Stimulated activated CD8-positive, alpha-beta memory T cell treated with anti-CD3 and anti-CD28 coated beads, Interleukin-15, amount 100 ng/mL, for 1 hour (primary cell): ENCODE measurements at places on chromosomes 16 and 17.
A peak's percentile ranks its signal among the peaks of the same experiment; 100 is the strongest.

- no peak for DNase-seq
Measured at GRCh38 chr17:77153472-77153871, 12.7 kb downstream of the SEC14L1 start.

DNA sequence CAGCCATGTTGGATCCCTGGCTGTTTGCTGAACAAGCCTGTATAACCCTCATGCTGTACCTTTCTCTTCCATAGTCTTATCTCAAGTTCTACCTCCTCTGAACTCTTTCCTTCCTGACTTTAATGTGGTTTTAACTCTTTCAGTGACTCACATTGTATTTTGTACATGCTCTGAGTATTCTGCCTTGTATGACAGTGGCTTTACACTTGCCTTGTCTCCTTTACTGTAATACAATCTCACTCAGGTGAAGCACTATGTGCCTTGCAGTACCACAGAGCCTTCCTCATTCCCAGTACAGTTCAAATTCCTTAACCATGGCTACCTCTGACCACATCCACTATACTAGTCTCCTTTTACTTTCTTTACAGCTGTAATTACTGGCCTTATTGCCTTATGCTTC, 14.1 kb downstream of the PSMD11 start:
- no peak for DNase-seq

DNA sequence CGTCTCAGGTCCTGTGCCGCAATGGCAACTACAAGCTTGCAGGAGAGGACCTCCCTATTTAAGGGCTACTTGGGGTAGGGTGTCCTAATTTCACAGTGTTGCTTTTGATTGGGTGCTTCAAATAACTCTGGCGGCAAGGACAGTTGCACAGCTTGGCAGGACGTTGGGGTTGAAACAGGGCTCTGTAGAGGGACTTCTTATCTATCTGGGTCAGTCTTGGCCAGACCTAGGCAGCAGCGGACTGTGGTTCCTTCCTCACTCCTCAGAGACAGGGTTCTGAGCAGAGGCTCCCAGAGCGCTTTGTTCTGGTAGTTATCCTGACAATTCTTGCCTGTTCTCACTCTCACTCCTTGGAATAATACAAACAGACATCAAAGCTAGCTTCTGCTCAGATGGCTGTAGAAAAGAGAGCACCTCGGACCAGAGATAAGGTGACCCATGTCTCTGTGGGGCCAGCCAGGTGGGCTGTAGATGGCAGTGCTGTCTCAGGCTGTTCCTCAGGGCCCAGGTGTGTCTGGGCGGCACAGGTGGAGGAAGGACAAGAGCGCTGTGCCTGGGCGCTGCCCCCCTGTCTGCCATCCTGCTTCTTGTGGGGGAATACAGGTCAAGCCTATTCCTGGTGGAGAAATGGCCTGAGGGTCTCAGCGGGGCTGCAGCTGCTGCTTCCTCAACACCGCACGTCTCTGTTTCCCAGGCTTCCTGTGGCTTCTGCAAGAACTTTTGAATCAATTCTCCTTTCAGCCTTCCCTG, 61.0 kb downstream of the PLD6 start:
- DNase-seq, result no peak

GRCh38 chr16:81681311-81681710, 97.8 kb upstream of the PLCG2 start:
- DNase-seq, result no peak

DNA sequence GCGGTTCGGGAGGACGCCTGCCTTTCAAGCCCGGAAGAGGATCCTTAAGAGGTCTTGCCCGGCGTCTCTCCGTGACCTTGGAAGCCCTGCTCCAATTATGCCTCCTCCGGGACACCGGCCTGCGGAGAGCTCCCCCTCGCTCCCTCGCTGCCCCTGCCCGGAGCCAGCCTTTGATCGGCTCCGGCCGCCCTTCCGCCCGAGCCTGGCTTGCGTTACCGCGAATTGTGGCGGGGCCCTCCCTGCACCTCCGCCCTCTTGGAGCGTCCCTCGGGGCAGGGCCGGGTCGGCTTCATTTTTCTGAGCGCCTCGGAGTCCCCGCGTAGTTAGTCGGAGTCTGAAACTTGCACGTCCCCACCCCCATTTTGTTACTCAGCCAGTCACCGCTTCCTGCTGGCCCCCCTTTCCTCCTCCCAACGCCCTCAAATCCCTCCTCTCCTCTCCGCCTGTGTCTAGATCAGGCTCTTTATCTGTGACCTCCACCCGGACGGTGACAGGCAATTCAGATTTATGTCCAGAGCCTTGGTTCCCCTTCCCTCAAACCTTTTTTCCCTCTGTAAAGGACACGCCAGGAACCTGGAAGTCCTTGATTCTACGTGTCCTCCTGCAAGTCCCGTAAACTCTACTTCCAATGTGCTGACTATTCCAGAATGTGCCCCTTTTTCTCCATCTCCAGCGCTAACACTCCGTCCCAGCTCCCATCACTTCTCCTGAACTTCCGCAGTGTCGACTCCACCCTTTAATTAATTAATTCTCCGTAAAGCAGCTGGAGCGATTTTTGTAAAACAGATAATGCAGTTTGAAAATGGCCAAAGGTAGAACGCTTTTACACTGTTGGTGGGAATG, 569 bp upstream of the RABEP2 start:
- peak; percentile 53 for DNase-seq
